ENCODE measurements at places on chromosomes 1 and 21.

DNA sequence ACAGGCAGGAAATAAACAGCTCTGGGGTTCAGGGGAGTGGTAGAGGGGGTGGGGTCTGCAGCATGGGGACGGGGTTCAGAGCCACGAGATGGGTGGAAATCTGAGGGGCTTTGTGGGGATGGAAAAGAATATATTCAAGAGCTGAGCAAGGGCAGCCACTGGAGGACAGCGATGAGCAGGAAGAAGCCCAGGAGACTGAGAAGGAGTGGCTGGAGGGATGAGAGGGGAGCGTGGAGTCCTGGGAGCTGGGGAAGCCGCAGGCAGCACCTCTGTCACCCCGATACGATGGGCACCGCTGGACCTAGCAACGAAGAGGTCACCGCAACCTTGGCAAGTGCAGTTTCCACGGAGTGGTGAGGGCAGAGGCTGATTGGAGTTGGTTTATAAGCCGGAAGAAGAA, 10.0 kb upstream of the KCNAB2 start:
- peak overlapping the region; percentile 45 for H3K27ac ChIP-seq
- H3K4me1 ChIP-seq: peaks cover 41% of the 10 kb centered on the region
- H3K4me3 ChIP-seq: no peak overlapping the region
- DNase-seq: no peak
- peaks cover 84% of the 10 kb centered on the region for H3K36me3 ChIP-seq

- no peak overlapping the region for H3K4me3 ChIP-seq
- no peaks in the 10 kb centered on the region for H3K27me3 ChIP-seq
- H3K4me1 ChIP-seq: peaks cover 4% of the 10 kb centered on the region
- no peaks in the 10 kb centered on the region for H3K36me3 ChIP-seq
- no peak overlapping the region for H3K27ac ChIP-seq
Observed at GRCh38 chr1:172916116-172916515, 134.6 kb downstream of the TNFSF18 start.

DNA sequence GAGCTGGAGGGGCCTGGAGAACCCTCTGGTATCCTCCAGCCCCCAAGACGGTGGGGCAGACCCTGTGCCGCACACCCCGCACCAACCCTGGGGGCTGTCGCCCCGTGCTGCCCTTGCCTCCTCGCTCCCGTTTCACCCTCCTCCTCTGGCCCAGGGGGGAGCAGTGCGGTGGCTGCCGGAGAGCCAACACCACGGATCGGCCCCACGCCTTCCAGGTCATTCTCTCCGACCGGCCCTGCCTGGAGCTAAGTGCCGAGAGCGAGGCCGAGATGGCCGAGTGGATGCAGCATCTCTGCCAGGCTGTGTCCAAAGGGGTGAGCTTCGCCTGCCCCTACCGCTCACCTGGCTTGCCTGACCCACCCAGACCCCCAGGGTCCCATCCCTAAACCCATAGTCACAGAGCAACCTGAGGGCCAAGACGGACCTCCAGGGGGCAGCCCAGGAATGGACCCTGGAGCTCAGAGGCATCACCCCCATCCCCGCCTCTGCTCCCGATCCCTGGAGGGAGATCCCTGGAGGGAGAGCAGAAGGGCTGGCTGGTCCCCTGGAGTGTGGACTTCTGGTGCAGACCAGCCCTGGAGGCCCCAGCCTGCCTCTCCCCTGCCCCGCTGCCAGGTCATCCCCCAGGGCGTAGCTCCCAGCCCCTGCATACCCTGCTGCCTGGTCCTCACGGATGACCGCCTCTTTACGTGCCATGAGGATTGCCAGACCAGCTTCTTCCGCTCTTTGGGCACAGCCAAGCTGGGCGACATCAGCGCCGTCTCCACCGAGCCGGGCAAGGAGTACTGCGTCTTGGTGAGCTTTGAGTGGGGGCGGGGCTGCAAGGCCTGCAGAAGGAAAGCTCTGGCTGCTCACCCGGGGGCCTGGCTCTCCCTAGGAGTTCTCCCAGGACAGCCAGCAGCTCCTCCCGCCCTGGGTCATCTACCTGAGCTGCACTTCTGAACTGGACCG, 4.0 kb upstream of the SLC25A34 start:
- no peak for DNase-seq
- no peak overlapping the region for H3K4me3 ChIP-seq
- no peaks in the 10 kb centered on the region for H3K27me3 ChIP-seq
- H3K27ac ChIP-seq: no peak overlapping the region
- peaks cover 78% of the 10 kb centered on the region for H3K36me3 ChIP-seq

DNA sequence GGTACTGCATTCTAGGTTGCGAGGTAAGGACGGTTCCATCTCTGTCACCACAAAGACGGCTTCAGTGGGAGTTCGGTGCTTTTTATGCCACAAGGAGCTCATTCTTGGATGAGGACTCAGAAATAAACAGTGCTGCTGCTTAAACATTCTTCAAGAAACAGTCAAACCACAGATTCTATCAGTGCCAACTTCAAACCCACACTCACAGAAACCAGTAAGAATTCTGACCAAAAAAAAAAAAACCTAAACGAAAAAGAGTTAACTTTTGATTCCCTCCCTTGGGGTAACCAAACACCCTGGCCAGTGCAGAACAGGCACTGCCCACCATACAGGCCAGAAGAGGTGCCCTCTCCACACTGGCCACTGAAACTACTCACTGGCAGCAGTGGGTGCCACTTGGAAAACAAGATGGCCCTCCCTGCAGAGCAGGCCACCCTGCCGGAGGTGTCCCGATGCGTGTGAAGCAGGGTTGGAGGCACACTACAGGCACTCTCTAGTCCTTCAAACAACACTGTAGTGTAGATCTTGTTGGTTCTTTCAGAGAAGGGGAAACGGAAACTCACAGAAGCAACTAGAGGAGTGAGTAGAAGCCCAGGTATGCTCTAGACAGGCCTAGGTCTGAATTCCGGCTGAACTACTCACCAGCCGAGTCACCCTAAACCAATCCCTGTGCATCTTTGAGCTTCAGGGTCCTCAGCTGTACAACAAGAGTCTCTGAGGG, 87.3 kb upstream of the TLR5 start:
- H3K4me3 ChIP-seq: no peak overlapping the region
- no peak for DNase-seq
- no peaks in the 10 kb centered on the region for H3K27me3 ChIP-seq

GRCh38 chr1:180939711-180940103, 27.0 kb downstream of the KIAA1614 start:
- no peaks in the 10 kb centered on the region for H3K36me3 ChIP-seq
- no peak overlapping the region for H3K27ac ChIP-seq
- no peaks in the 10 kb centered on the region for H3K27me3 ChIP-seq
- H3K4me3 ChIP-seq: no peak overlapping the region

DNA sequence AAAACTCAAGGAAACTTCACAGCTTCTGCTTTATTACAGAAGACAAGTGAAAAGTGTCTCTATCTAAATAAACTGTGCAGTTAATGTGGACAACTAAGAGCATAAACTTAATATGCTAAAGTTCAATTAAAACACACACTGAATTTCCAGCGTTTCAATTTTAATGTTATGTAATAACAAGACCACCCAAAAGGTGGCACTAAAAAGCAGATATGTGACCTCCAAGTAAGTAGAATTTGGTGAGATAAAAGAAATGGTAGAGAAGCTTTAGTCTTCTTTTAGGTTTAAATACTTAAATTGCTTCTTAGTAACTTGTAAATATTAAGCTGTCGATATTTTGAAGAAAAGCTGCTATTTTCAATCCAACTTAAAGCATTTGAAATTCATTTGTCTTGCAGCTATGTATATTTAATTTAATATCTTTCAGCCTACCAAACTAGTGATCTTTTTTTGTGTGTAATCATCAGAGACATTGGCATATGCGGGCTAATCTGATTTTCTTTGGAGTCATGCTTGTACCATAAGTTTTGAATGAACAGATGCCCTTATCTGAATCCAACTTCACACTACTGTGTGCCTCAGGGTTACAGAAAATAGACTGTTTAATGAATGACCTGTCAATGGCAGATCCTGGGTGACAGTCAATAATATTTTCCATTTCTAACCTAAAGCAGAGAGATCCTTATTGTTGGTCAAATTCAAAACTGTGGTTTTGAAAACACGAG, 36.5 kb upstream of the ADAMTS1 start:
- no peaks in the 10 kb centered on the region for H3K27me3 ChIP-seq
- H3K27ac ChIP-seq: no peak overlapping the region
- peak; percentile 20 for DNase-seq
- H3K4me3 ChIP-seq: no peak overlapping the region
- H3K4me1 ChIP-seq: no peaks in the 10 kb centered on the region

- peaks cover 3% of the 10 kb centered on the region for H3K36me3 ChIP-seq
- no peak overlapping the region for H3K27ac ChIP-seq
- no peak for DNase-seq
- no peaks in the 10 kb centered on the region for H3K27me3 ChIP-seq
- no peak overlapping the region for H3K4me3 ChIP-seq
- no peaks in the 10 kb centered on the region for H3K4me1 ChIP-seq
Observed at GRCh38 chr1:59553371-59553770, 256.5 kb downstream of the FGGY start.

DNA sequence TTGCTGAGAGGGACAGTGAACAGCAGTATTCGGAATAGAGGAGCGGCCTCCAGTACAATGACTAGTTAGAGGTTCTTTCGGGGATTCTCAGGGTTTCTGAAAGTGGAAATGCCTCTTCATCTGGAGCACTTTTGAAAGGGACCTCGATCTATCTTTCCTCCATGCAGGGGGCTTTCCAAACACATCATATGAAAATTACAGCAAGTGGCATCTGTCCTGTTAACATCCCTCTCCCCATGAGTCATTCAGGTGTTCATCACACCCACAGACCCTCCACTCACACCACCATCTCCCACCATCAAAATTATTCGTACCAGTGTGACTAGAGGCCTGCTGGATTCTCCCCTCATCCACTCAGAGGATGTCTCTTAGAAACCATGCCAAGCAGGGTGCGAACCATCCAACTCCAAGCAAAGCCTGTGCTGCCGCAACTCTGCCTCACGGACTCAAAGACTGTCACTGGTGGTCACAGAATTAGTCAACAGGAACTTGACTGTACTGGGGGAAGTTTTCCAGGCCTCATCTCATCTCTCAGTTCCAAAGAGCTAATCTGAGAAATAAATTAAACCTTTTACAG, 211.1 kb downstream of the MRPL39 start:
- no peak overlapping the region for H3K4me3 ChIP-seq
- peak; percentile 9 for DNase-seq
- H3K27me3 ChIP-seq: no peaks in the 10 kb centered on the region
- no peaks in the 10 kb centered on the region for H3K4me1 ChIP-seq

- H3K4me3 ChIP-seq: no peak overlapping the region
- no peak for DNase-seq
- H3K36me3 ChIP-seq: no peaks in the 10 kb centered on the region
- H3K4me1 ChIP-seq: no peaks in the 10 kb centered on the region
- no peak overlapping the region for H3K27ac ChIP-seq
Observed at GRCh38 chr1:238345837-238346236, 455.1 kb upstream of the ZP4 start.

DNA sequence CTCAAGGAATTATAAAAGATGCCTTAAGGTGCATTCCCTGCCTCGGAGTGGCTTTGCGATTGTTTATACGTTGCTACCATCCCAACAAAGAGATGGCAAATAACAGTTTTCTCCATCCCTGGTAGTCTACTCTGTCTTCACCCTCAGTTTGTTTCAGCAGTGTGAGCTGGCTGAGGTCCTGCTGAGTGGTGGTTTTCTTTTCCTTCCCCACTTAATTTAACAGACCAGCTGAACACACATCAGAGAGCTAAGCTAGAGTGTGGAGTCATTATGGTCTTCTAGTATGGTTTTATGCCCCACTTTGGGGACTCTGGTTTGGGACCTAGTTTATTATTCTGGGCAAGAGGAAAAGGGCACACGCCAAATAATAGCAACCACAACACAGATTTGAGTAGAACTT, 2.2 kb downstream of the PIGV start:
- no peak for DNase-seq
- no peaks in the 10 kb centered on the region for H3K27me3 ChIP-seq
- H3K4me3 ChIP-seq: no peak overlapping the region
- H3K36me3 ChIP-seq: peaks cover 18% of the 10 kb centered on the region
- peak overlapping the region; percentile 36 for H3K27ac ChIP-seq

DNA sequence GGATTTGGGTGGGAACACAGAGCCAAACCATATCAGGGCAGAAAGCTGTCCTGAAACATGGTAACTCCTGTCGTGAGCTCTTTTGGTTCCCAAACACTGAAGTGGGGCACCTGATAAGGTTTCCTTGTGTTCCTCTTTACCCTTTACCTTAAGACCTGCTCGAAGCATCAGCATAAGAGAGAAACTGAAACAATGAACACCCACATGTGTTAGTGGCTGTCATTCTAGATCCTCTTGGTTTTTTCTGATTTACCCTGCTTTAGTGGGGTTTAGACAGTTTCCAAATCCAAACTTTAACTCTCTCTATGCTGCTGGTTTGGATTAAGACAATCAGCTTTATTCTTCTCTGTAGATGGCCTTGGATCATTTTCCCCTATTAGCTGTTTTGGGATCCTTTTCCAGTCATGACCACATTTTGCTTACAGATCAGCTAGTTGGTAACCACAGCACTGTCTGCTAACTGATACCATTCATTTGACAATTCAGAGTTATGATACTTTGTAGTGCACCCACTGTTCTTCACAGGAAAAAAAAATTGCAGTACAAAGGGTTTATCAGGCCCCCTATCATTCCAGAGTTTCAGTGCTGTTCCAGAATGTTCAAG, 975 bp upstream of the MNDA start:
- no peaks in the 10 kb centered on the region for H3K27me3 ChIP-seq
- no peak overlapping the region for H3K4me3 ChIP-seq
- H3K4me1 ChIP-seq: no peaks in the 10 kb centered on the region
- no peak for DNase-seq
- H3K36me3 ChIP-seq: no peaks in the 10 kb centered on the region

- H3K4me1 ChIP-seq: no peaks in the 10 kb centered on the region
- no peak overlapping the region for H3K4me3 ChIP-seq
- no peak overlapping the region for H3K27ac ChIP-seq
- H3K27me3 ChIP-seq: no peaks in the 10 kb centered on the region
- DNase-seq: no peak
Observed at GRCh38 chr1:220430059-220430458, 97.9 kb upstream of the MARK1 start.

- peak; percentile 39 for DNase-seq
- no peak overlapping the region for H3K4me3 ChIP-seq
- no peaks in the 10 kb centered on the region for H3K27me3 ChIP-seq
- H3K36me3 ChIP-seq: no peaks in the 10 kb centered on the region
Observed at GRCh38 chr1:229059671-229060539, 211.0 kb upstream of the RAB4A start.

DNA sequence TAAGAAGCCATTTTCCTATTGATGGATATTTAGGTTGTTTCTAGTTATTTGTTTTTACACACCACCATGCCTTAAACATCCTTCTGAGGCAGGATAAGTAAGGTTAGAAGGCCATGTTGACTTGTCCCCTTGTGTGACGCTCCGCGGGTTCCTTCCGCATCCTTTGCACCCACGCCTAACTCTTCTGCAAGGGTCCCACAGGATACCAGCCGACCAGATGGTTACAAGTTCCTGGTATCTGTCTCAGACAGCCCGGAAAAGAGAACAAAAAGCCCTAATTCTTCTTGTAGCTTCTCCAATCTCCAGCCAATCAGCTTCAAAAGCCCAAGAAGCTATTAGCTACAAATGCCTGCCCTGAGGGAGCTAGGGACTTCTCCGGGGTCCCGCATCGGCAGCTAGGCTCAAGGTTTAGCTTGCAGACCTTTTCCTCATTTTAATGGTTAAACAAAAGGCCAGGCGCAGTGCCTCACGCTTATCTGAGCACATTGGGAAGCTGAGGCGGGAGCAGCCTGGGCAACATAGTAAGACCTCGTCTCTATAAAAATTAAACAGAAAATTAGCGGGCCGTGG, 4.9 kb upstream of the OTUD3 start:
- no peaks in the 10 kb centered on the region for H3K36me3 ChIP-seq
- DNase-seq: no peak
- peaks cover 21% of the 10 kb centered on the region for H3K27me3 ChIP-seq
- no peaks in the 10 kb centered on the region for H3K4me1 ChIP-seq
- no peak overlapping the region for H3K4me3 ChIP-seq
- no peak overlapping the region for H3K27ac ChIP-seq
